ELF-1 (cell line): ENCODE measurements at places on chromosomes 1 and 21.

GRCh38 chr1:229098361-229098760, 172.6 kb upstream of the RAB4A start:
- DNase-seq, result no peak

- no peak for DNase-seq
Measured at GRCh38 chr1:116868385-116868784, 41.3 kb upstream of the PTGFRN start.

DNA sequence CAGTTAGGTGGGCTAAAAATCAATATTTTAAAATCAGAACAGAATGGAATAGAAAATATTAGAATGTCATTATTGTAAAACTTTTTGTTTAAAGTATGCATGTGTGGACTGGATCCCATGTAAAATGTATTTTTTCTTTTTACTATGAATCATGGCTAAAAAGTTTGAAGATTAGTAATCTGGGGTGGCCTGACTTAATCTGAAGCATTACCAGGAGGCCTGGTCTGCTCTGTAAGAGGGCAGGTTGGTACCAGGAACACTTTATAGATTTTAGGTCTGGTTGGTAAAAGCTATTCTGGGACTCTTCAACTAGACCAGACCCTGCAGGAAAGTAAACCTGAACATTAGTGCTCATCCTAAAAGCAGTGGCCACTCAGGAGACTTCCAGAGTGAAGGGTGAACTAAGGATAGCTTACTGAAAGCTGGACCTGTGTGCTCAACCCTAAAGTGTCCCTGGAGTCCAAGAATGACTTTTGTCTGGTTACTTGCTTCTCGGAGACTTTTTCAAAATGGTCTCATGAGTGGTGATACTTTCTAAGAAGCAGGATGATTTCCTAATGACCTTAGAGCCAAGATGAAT, 16.5 kb downstream of the RGL1 start:
- no peak for DNase-seq

DNA sequence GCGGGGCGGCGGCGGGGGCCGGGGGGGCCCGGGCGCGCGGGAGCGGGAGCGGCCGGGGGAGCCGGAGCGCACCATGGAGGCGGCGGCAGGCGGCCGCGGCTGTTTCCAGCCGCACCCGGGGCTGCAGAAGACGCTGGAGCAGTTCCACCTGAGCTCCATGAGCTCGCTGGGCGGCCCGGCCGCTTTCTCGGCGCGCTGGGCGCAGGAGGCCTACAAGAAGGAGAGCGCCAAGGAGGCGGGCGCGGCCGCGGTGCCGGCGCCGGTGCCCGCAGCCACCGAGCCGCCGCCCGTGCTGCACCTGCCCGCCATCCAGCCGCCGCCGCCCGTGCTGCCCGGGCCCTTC, 546 bp downstream of the SKI start:
- DNase-seq, result no peak

GRCh38 chr1:165844114-165844798, 16.8 kb downstream of the UCK2 start:
- DNase-seq, result no peak
